ENCODE measurements at places on chromosomes 12 and 14. TPM values are rescaled to one million over a fixed set of nuclear protein-coding genes. Genes with fewer than 3 reads are reported as not detected.

- no peak overlapping the region for H3K4me3 ChIP-seq
- H3K27ac ChIP-seq: no peak overlapping the region
- no peaks in the 10 kb centered on the region for H3K27me3 ChIP-seq
- no peak for DNase-seq
- no peaks in the 10 kb centered on the region for H3K4me1 ChIP-seq
These were observed 440.6 kb upstream of the CCDC196 start for GRCh38 chr14:66045572-66046021.

DNA sequence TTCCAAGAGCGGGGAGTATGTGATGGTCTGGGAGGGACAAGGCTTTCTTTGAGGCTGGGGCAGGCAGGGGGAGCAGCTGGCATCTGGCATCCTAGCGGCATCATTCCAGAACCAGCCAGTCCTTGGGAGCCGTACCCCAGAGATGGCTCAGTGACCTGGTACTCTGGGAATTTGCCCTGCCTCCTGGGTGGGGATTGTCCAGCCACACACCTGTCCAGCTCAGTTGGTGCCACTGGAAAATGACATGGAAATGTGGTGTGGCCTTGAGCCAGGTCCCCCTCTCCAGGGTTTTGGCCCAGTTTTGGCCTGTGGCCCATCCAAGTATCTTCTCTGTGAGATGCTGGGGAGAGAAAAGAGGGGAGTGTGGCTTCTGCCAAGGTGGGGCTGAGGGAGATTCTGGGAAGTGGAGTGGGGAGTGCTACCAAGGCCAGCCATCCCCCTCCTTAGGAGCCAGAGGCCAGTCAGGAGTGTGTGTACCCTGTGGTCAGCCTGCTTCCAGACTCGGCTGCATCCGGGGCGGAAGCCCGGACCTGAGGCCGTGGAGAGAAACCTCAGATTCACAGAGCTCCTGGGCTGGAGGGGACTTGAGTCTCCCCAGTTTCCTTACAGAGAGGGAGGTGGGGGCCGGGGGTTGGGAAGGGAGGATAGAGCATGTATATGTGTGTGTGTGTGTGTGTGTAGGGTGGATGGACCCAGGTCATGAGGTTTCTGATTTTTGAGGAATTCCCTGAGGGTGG is 14.7 kb upstream of the KRT80 start:
- H3K4me1 ChIP-seq: peaks cover 12% of the 10 kb centered on the region
- H3K36me3 ChIP-seq: no peaks in the 10 kb centered on the region
- H3K27me3 ChIP-seq: peaks cover 4% of the 10 kb centered on the region
- DNase-seq: peak; percentile 7
- H3K4me3 ChIP-seq: no peak overlapping the region

- H3K27me3 ChIP-seq: no peaks in the 10 kb centered on the region
- no peak overlapping the region for H3K27ac ChIP-seq
- no peaks in the 10 kb centered on the region for H3K36me3 ChIP-seq
- no peaks in the 10 kb centered on the region for H3K4me1 ChIP-seq
- H3K4me3 ChIP-seq: no peak overlapping the region
These were observed 6.6 kb upstream of the RAB3IP start for GRCh38 chr12:69732088-69732487.

DNA sequence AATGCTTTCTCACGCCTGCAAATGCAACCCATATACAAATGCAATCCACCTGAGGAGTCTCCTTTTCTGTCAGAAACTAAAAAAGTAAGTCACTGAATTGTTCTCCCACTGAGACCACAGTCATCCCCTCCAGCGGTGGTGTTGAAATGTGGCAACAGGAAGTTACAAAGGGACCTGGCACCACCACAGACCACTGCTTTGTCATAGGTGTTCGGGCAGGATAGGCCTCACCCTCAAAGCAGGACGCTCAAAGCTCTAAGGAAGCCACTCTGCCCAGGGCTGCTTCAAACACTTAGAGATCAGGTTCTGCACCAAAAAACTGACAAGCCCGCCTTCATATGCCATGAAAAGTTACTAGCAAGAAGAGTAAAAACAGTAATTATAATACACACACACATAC is 11.3 kb downstream of the PHLDA1 start:
- no peak overlapping the region for H3K4me3 ChIP-seq
- H3K36me3 ChIP-seq: no peaks in the 10 kb centered on the region
- no peak overlapping the region for H3K27ac ChIP-seq
- no peaks in the 10 kb centered on the region for H3K27me3 ChIP-seq
- H3K4me1 ChIP-seq: no peaks in the 10 kb centered on the region

DNA sequence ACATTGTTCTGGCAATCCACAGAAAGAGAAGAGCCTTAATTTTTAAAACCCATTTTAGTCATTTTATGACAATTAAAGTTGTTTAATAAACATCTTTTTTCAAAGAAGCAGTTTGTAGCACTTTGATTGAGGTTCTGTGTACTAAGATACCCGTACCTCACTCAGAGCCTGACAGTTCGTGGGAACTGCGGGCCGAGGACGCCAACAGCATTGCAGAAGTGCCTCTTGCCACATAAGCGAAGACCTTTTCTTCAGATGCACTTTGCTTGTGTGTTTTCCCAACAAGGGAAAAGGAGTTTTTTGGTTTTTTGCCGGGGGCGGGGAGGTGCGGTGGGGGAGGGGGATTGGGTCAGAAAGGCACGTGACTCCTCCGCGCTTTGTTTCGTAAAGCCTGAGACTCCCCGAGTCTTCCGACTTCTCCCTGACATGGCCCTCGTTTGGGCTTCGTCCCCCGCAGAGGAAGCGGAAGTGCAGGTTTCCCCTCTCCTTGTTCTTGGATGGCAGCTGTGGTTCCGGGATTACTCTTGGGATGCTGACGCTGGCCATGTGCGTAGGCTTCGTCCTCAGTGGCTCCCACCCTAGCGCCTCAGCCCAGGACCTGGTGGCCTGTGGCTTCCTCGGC is 70.8 kb downstream of the WDR20 start:
- no peak for DNase-seq
- no peaks in the 10 kb centered on the region for H3K27me3 ChIP-seq
- no peak overlapping the region for H3K4me3 ChIP-seq
- H3K27ac ChIP-seq: no peak overlapping the region

DNA sequence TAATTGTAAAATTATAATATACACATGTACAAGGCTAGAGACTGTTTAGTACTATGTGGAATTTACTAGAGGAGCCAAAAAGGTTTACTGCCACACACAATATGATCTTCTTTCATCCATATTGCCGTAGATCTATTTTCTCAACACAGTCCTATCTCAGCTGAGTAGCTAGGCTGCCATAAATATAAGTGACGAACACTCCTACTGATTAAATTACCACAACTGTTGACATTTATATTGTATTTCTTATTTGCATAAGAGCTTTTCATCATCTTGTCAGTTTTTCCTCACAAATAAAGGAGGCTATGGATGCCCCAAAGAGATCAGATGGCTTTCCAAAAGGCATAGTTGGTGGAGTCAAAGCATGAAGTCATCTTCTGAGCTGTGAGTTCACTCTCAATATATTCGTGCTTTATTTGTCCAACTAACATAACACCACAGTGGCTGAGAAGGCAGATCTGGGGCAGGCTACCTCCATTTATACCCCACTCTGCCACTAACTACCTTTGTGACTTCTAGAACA is 78.6 kb downstream of the CCDC59 start:
- H3K27ac ChIP-seq: no peak overlapping the region
- no peaks in the 10 kb centered on the region for H3K27me3 ChIP-seq
- no peak for DNase-seq
- H3K4me3 ChIP-seq: no peak overlapping the region
- H3K4me1 ChIP-seq: no peaks in the 10 kb centered on the region

DNA sequence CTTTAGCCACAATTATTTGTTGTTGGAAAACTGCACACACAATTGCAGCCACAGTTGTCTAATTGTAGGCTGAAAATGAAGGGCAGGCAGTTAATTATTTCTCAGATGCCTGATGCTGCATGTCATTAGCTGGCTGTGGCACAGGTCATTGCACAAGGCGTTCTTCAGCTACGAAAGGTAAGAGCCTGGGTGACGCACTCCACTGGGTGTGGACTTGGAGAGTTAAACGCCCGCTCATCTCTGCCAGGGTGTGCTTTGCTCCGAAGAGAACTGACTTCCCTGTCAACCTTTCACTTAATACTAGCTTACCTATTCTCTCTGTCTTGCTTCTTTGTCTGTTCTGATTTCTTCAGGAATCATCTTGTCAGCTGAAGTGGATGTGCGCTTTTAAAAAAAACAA is 91.4 kb upstream of the CPM start:
- H3K4me1 ChIP-seq: no peaks in the 10 kb centered on the region
- no peak overlapping the region for H3K27ac ChIP-seq
- peak; percentile 17 for DNase-seq
- no peak overlapping the region for H3K4me3 ChIP-seq
- no peaks in the 10 kb centered on the region for H3K36me3 ChIP-seq
- H3K27me3 ChIP-seq: no peaks in the 10 kb centered on the region

The JDP2 gene
- total RNA-seq: 80.2 TPM

The KRT85 gene
- total RNA-seq: not detected

The RNF212B gene
- total RNA-seq: not detected

All from gastrocnemius medialis (tissue), 4 donors.